ENCODE measurements at places on chromosomes 16 and 17.
A peak's percentile ranks its signal among the peaks of the same experiment; 100 is the strongest.

DNA sequence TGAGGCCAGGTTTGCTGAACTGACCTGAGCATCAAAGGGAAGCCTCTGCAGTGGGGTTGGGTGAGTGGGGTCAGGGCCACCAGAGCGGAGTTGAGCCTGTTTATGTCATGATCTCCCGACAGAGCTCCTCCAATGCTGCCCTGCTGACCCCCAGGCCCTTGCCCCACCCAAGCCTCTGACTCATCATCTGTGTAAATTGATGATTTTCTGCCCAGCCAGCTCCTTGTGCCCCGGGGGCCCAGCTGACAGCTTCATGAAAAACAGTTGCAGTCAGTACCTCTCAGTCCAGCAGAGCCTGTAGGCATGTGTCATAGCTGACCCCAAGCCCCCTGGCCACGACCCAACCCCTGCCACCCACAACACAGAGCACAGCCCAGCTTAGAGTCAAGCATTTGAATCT is 134.9 kb downstream of the CCT6B start:
- DNase-seq: no peak

DNA sequence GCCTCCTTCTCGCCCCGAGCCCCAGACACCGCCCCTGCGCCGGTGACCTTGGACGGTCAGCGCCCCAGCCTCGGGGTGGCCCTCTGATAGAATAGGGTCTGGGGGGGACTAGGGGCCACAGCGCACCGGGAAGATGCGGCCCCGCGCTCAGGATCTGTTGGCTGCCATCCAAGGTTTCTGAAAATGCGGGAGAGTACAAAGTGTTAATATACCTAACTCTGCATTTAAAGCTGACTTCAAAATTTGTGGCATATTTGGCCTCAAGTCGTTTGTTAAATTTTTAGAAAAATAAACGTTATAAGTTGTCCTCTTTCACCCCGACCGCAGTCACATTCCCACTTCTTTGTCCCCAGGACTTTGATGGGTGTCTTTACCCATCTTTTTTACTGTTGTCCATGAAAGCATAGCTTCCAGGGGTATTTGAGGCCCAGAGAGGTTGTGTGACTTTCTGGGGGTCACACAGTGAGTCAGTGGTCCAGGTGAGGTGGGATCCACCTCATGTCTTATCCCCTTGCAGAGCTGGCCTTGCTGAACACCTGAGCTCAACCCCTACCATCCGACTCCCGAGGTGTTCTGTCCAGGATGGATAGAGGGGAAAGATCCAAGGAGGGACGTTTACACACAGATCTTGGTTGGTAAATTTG is 796 bp downstream of the NT5M start:
- no peak for DNase-seq

DNA sequence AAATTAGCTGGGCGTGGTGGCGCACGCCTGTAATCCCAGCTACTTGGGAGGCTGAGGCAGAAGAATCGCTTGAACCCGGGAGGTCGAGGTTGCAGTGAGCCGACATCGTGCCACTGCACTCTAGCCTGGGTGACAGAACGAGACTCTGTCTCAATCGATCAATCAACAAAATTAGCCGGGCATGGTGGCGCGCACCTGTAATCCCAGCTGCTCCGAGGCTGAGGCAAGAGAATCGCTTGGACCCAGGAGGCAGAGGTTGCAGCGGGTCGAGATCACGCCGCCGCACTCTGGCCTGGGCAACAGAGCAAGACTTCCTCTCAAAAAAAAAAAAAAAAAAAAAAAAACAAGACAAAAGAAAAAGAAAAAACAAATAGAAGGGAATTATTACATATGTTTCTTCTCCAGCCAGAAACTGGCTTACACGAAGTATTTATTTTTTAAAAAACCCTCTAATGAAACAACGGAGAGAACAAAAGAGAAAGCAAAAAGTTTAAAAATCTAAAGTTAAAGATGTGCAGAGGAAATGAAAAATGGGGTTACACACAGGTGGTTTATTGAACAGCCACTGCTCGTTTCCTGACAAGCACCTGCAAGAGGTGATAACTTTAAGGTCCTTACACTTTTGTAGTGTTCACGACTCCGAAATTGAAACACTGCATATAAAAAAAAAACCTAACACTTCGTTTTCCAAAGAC is 1.4 kb downstream of the SYNRG start:
- DNase-seq: no peak

- DNase-seq: no peak
These were observed 30.1 kb upstream of the GAA start for GRCh38 chr17:80071116-80071841.

DNA sequence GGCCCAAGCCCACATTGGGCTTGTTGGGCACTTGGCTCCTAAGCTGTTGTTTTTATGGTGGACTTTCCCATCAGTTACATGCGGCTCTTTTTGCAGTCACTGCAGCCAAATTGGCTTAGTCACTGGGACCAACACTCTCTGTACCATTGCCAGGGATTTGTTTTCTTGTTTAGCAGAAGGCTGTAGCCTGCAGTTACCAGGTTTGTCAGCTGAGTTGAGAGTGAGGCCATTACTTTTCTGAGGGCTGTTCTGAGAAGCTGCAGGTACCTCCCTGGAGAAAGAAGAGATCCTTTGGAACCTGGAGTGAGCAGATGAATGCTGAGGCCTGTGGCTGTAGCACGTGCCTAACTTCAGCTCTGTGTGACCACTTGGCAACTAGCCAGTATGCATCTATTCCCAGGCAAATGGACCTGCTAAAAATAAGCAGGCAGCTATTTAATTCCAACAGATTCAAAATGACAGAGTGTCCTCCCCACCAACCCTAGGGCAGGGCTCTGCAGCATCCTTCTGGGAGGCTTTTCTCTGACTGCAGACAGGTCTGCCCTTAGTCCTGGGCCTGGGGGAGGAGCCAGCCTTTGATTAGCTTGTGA is 12.9 kb downstream of the AKAP1 start:
- DNase-seq: no peak

DNA sequence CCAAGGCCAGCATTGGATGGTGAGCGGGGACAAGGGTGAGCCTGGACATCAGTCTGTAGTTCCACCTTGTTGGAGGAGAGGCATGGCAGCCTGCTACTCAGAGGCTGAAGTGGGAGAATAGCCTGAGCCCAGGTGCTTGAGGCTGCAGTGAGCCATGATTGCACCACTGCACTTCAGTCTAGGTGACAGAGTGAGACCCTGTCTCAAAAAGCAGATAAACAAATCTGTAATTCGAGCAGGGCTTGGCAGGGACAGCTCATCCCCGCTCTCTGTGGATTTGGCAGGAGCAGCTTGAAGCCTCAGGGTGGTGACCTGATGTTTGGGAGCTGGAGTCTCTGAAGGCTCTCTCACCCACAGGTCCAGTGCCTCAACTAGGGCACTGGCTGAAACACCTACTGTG is 38.6 kb upstream of the ZCCHC14 start:
- no peak for DNase-seq

GRCh38 chr16:85363881-85364280 is 249.2 kb upstream of the GSE1 start:
- no peak for DNase-seq

- no peak for DNase-seq
These were observed 40.8 kb downstream of the MRTFB start for GRCh38 chr16:14111713-14112538.

- DNase-seq: peak; percentile 71
These were observed 50.2 kb downstream of the COX10 start for GRCh38 chr17:14119546-14119945.

- DNase-seq: no peak
These were observed 19.6 kb downstream of the NPRL3 start for GRCh38 chr16:118857-119256.

GRCh38 chr17:50051082-50051576 is 4.8 kb upstream of the ITGA3 start:
- DNase-seq: no peak

Data from T-helper 2 cell (primary cell).